ENCODE measurements at places on chromosomes 5 and 9.

DNA sequence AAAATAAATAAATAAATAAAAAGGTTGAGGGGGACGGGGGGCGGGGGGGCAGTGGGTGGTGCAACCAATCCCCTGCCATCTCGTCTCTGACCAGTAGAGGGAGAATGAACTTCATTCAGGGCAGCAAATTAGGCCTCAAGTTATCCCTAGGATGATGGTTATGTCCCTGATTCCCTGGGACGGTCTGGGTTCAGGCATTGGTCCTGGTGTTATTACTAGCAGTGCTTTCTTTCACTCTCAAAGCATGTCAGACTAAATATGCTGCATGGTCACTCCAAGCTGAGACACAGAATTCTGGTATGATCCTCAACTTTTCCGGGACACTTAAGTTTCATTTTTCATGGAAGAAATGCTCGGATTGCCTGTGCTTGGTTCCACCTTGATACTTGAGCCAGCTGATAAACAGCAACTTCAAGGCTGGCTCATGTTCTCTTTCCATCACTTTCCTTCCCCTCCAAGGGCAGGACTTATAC is 59.4 kb downstream of the DAP start:
- DNase-seq: no peak

GRCh38 chr5:59342181-59342580 is 551.3 kb downstream of the PDE4D start:
- no peak for DNase-seq

- no peak for DNase-seq
Measured at GRCh38 chr5:125413496-125414274, 667.2 kb upstream of the ZNF608 start.

DNA sequence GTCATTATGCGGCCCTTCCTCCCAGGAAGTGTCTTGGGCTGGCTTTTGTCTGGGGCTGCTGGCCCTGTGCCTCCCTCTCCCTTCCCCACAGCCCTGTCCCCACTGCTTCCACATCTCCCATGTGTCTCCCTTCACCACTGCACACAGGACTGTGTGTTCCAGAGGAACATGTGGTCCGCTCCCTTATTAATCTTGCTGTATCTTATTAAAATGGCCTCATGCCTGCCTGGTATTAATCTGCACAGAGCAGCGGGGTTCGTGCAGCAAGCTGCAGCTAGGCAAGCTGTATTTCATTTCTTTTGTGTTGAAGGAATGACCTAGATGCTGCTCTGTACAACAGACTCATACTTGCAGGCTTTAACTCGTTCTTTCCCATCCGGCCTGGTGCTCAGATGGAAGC is 130.5 kb downstream of the SPOCK1 start:
- no peak for DNase-seq

DNA sequence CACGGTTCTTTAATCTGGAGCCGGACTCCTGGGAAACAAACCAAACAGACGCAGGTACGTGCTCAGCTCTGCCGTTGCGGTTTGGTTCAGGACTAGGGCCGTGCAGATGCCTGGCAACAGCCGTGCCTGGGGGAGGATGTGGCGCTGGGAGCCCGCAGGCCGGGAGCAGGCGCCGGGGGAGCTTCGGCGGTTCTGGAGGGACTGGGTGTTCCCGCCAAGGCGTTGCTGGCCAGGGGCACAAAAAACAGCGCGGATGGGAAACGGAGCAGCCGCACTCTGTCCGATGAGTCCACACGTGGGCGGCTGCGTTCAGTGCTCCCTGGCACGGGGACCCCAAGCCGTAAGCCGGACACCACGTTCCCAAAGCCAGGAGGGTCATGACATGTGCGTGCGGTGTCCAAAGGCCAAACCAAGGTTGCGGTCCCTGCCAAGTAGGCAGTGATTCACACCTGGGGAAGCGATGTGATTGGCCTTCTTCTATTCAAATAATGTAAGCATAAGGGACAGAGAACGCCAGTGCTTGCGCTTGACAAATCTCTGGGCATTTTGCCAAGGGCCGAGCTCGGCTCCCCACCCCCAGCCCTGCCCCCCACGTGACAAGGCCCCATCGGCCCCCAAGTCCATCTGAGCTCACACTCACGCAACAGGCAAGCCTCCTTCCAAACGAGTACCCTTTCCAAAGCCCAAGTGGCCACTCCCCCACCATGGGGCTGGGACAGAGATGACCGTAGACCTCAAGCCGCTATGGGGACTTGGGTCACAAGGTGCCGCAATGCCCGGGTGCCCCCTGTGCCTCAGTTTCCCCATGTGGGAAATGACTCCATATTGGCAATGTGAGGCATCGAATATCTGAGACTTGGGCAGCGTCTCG is 49.7 kb upstream of the NKD2 start:
- DNase-seq: no peak

Measured in stimulated activated CD8-positive, alpha-beta memory T cell treated with anti-CD3 and anti-CD28 coated beads, Interleukin-7, amount 100 ng/mL, for 1 hour (primary cell).